ENCODE measurements at places on chromosomes 4 and X. TPM values are rescaled to one million over a fixed set of nuclear protein-coding genes. Genes with fewer than 3 reads are reported as not detected.
A peak's percentile ranks its signal among the peaks of the same experiment; 100 is the strongest.

DNA sequence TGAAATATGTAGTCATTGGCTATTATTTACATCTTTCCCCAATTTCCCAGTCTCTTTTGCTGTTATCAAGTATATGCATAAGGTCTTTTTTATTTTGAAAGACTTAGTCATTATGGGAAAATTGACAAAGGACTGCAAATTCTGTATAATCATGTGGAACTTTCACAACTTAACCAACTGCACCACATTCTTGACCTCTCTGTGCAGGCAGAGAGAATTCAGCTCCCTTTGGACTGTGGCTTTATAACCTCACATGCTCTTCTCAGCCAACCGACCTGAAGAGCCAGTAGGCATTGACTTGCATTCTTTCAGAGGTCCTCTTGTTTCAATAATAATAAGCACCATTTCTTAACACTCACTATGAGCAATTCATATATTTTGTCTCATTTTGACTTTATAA is 66.9 kb downstream of the ANXA3 start:
- DNase-seq = no peak

DNA sequence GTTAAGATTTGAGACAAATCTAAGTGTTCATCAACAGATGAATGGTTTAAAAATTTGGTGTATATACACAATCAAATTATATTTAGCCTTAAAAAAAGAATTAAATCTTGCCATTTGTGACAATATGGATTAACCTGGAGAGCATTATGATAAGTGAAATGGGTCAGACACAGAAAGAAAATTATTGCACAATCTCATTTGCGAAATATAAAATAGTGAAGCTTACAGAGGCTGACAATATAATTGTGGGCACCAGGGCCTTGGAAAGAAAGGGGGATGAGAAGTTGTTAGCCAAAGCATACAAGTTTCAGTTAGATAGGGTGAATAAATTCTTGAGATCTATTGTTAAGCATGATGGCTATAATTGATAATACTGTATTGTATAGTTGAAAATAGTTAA is 883.0 kb downstream of the TECRL start:
- no peak for DNase-seq

GRCh38 chr4:12595986-12596385 is 888.2 kb downstream of the RAB28 start:
- DNase-seq = no peak

DNA sequence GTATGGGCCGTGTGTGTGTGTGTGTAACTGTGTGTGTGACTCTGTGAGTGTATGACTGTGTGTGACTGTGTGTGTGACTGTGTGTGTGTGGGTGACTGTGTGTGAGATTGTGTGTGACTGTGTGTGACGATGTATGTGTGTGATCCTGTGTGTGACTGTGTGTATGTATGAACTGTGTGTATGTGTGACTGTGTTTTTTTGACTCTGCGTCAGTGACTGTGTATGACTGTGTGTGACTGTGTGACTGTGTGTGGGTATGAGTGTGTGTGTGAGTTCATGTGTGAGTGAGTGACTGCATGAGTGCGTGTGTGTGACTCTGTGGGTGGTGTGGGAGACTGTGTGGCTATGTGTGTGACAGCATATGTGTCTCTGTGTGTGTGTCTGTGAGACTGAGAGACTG is 81.8 kb downstream of the ZNF718 start:
- DNase-seq = no peak

- no peak for DNase-seq
Measured at GRCh38 chr4:6109842-6110560, 90.3 kb downstream of the JAKMIP1 start.

- no peak for DNase-seq
Measured at GRCh38 chr4:3502941-3503936, 29.0 kb downstream of the LRPAP1 start.

GRCh38 chrX:51420610-51421009 is 75.8 kb downstream of the NUDT11 start:
- no peak for DNase-seq

Gene SPOCK3
- 74.8 TPM for polyA plus RNA-seq

DNA sequence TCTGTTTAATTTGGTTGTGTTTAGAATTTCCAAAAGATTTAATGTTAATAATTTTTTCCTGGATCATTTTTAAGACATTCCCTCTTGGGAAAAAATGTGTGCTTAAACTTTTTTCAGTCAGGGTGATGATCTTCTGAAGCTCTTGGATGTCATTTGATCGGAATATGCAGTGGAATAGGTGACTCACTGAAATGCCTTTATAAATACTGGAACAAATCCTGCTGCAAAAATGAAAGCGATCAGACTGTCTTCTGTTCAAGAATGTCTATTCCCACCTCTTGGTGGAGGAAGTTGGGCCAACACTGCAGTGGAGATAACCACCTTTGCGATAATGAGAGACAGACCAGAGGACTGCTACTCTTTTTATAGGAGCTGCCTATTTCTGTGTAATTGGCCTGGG is 46.7 kb downstream of the LARP1B start:
- DNase-seq = no peak

DNA sequence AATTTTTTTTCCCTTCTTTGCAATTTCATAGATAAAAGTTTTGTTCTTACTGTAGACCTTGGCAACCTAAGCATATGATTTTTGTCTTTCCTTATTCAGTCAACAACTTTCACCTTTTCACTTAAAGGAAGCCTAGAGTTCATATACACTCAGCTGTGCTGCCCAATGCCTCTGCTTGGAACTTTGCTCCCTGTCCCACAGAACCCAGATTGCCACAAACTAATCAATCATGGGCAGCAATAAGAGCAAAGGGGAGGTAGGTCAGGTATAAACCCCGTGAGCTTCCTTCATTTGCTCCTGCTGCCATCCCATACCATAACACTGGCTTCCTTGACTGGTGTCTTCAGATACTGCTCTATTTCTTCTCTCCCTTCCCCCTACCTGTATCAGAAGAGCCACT is 51.0 kb upstream of the BEND2 start:
- DNase-seq = no peak

GRCh38 chr4:108477527-108478108 is 142.8 kb upstream of the RPL34 start:
- DNase-seq = no peak

GRCh38 chr4:184420881-184421416 is 53.4 kb downstream of the IRF2 start:
- no peak for DNase-seq

GRCh38 chr4:38560768-38561558 is 103.0 kb upstream of the KLF3 start:
- DNase-seq = no peak

GRCh38 chrX:344371-344901 is 25.8 kb upstream of the GTPBP6 start:
- DNase-seq = no peak

DNA sequence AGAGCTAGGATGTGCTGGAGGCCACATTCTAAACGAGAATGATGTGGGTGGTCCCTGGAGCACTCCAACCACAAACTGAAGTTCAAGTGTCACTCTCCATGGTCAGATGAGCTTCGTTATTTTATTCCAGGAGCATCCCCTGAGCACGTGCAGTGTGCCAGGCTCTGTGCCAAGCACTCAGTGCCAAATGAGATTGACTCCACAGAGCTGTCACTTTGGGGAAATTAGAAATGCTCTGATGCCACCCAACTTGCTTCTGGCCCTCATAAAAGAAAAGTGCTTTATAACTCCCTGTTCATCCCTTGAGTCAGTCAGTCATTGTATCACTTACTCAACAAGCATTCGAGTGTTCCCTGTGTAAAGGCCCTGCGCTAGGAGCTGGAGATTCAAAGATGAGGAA is 91.2 kb downstream of the RTL5 start:
- no peak for DNase-seq

Gene AIMP1
- 42.0 TPM for polyA plus RNA-seq

- no peak for DNase-seq
Measured at GRCh38 chrX:46758163-46758955, 559 bp downstream of the SLC9A7 start.

DNA sequence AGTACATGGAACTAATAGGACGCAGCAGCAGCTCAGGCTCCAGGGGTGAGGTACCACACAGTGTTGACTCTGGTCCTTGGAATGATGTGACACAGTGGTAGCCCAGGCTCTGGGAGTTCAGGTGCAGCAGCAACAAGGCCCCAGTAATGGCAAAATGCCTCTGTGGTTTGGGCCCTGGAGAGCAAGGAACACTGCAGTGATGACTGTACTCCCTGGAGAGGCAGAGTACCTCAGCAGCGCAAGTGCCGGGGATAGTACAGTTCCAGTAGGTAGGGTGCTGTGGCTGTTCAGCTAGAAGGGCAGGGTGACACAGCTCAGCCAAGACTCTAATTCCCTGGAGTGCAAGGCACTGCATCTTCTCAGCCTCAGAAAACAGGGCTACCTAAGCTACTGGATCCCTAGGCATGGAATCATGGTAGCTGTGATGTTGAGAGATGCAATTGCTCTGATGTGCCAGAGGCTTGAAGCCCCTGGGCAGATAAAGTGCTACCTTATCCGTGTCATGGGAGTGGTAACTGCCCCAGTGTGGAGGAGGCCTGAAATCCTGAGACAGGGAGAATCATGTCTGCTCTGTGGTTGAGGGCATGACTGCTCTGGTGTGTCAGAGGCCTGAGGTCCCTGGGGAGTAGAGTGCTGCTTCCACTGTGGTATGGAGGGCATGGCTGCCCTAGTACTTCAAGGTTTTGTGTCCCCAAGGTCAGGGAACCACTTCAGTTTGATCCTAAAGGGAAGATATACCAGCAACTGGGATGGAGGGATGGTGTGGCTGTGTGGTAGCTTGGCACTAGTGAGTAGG is 55.2 kb downstream of the AREG start:
- no peak for DNase-seq

- DNase-seq = no peak
Measured at GRCh38 chrX:81229229-81229628, 27.3 kb downstream of the SH3BGRL start.

- no peak for DNase-seq
Measured at GRCh38 chr4:106314960-106315359, 1.0 kb downstream of the TBCK start.

DNA sequence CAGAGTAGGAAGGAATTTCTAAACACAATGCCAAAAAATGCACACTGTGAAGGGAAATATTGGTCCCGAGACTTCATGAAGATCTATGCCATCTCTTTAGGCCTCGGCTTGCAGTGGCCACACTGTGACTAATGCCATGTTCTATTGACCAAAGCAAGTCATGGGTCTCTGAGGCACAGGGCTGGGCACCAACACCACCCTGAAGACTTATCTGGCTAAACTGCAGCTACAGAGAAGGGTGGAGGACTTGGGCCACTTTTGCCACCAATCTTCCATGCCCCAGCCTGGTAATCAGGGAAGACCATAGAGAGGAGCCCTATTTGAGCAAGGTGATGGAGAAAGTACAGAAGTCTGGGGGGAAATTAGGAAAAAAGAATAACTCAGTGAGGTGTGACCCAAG is 42.1 kb downstream of the HMX1 start:
- no peak for DNase-seq

DNA sequence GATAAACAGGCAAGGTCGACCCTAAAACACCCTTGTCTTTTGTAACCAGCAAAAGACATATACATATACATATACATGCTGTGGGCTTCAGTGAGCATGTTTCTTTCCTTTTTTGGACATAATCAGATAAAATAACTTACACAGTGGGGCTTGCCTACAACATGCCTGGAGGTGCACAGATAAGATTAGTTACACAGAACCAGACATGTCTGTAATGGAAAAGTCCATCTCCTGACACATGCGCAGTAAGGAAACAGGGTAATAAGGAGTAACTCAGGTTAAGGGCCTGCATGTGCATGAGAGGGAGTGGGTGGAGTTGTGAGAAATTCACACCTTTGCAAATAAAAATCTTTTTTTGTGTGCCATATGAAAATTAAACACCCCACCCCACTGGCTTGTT is 3.4 kb downstream of the UGT2A1 start:
- no peak for DNase-seq

Gene MAMLD1
- polyA plus RNA-seq = 33.7 TPM

Gene PRSS12
- polyA plus RNA-seq = 12.3 TPM

- no peak for DNase-seq
Measured at GRCh38 chr4:183838987-183839712, 66.0 kb upstream of the STOX2 start.

GRCh38 chrX:155662282-155662681 is 49.5 kb upstream of the TMLHE start:
- no peak for DNase-seq

DNA sequence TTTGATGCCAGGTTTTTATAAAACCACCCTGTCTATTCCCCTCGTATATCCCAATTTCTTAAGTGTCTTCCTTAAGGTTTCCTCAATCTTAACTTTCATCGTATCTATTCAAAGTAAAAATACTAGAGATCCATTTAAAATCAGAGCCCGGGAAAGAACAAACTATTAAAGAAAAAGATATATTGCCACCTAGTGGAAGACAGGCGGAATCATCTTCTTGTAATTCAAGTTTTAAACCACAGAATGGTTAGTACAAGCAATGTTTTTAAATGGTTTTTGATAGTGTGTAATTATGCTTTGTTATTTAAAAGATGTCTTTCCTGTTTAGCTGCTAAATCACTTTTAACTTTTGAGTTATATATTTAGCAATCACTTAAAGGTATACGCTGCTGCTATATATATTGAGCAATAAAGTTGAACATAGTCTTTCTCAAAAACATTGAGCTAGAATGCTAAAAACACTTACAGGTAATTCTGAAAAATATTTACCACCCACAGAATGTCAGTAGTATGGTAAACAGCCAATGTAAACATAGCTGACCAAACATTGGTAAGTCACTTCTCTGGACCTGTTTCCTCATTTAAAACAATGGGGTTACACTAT is 18.2 kb downstream of the PRDM8 start:
- no peak for DNase-seq

DNA sequence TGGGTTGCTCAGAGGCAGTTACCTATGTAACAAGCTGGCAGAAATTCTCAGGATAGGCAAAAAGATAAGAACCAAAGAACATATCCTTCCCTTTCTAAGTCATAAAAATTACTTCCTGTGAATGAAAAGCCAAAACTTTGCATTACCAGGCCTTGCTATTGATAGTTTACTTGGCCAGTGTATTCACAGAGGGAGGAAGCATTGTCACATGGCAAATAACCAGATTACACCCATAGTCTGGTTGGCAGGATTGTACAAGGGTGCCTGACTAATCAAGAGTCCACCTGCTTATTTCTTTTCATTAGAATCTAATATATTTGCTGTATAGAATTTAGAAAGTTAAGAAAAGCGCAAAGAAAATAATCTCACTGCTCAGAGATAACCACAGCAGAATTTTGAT is 14.1 kb downstream of the XIAP start:
- no peak for DNase-seq

Gene SMARCA1
- polyA plus RNA-seq = 50.0 TPM

- DNase-seq = no peak
Measured at GRCh38 chrX:25667681-25668080, 470.5 kb upstream of the MAGEB18 start.

DNA sequence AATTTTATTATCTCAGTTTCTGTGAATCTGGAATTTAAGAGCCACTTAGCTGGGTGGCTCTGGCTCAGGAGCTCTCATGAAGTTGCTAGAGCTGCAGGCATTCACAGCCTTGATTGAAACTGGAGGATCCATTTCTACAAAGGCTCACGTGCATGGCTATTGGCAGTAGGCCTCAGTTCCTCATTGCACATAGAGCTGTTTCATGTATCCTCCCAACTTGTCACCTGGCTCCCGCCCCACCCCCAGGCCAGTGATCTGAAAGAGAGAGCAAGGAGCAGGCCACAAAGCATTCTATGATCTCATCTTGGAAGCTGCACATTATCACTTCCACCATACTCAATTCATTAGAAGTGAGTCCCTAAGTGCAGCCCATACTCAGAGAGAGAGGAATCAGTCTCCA is 18.5 kb upstream of the AP1AR start:
- no peak for DNase-seq

- DNase-seq = peak; percentile 71
Measured at GRCh38 chr4:168646001-168646768, 149.3 kb downstream of the PALLD start.

Gene POU4F2
- 1.4 TPM for polyA plus RNA-seq

Gene BMP2K
- polyA plus RNA-seq = 26.2 TPM

Measured in spinal cord (tissue), 10 donors.